ENCODE measurements at places on chromosomes 6 and 20.

DNA sequence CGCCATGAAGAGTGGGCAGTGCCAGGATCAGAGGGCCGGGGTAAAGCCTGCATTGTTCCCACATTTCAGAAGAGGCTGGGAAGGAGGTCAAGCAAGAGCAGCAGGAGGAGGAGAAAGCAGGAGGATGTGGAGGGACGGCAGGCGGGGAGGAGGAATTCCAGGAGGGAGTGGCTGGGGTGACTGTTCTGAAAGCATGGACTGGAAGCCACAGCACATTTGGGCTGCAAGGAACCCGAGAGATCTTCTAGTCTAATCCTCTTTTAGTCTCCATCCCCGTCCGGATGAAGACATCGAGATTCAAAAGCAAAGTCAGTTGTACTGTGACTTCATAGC, 76.9 kb downstream of the FAM50B start:
- peak; percentile 64 for DNase-seq

DNA sequence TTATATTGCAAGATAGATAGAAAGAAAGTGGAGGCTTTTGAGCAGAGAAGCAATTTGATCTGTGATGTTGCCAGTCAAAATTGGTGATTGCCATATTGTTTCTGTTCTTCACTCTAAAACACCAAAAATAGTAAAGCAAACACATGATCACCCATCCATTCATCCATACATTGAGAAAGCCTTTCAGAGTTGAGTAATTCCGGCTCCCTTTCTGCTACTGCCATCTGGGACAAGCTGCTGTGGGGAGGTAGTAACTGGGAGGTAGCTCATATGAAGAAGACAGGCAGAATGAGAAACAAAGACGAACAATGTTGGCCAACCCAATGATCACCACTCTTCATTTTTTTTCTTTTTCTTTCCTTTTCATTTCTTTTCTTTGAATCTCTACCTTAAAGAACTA, 51.1 kb upstream of the HBS1L start:
- DNase-seq, result no peak

DNA sequence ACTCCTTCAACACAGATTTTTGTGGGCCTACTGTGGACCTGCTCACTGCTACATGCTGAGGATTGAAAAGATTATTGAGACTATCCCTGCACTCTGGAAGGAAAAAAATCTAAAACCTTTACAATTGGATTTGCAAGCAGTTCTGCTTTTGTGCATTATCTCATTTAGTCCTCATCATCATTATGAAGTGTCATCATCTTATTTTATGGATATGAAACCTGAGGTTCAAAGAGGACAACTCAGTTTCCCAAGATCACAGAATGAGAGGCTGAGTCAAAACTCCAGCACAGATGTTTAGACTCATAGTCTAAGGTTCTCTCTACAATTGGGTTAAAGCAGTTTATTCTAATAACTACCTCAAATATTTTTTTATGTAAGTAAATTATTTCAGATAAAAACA, 160.2 kb upstream of the MARCKS start:
- no peak for DNase-seq

DNA sequence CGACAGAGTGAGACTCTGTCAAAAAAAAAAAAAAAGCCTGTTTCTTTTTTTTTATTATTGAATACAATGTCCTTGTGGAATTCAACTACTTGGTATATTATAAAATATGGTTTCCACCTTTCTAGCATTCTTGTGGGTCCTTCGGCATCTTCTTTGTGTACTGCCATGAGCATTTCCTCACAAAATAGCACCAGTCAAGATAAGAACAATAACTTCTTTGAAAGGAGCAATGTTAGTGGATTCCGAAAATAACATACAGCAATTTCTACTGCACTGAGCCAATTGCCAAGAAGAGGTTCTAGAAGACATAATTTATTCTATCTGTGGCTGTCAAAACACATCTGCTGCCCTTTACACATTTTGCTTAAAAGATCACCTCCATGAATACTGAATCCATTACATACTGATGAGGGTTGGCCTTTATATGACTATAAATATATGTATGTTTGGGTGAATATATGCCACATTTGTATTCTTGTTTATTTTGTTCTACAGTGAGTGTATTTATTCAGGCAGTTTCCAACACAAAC, 19.1 kb upstream of the SPTLC3 start:
- DNase-seq, result no peak

GRCh38 chr6:99334526-99335127, 14.8 kb downstream of the FAXC start:
- DNase-seq, result peak; percentile 62

- no peak for DNase-seq
These were observed 84.6 kb upstream of the SGK1 start for GRCh38 chr6:134402372-134402984.

DNA sequence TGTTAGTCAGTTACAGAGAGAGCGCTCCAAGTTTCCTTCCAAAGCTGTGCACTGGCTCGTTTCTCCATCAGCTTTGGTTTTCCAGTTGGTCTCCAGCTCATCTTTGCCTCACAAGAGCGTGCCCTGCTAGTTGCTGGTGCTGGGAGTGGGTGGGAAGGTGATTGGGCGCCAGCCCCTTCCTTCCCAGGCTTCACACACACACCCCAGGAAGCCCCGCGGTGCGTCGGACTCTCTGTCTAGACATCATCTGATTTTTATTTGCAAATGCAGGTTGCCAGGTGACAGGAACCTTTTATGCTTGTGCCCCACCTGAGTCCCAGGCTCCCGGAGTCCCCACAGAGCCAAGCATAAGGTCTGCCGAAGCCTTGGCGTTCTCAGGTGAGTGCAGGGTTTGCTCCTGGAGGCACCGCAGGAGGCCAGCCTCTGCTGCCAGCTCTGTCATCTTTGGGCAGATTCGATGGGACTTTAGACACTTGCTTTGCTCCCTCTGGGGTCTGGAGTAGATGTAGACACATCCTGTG, 7.1 kb downstream of the IRF4 start:
- DNase-seq, result no peak

GRCh38 chr6:105592329-105592728, 189.4 kb upstream of the PREP start:
- DNase-seq, result peak; percentile 67

- no peak for DNase-seq
These were observed 23.2 kb downstream of the RIN2 start for GRCh38 chr20:19781235-19781634.

DNA sequence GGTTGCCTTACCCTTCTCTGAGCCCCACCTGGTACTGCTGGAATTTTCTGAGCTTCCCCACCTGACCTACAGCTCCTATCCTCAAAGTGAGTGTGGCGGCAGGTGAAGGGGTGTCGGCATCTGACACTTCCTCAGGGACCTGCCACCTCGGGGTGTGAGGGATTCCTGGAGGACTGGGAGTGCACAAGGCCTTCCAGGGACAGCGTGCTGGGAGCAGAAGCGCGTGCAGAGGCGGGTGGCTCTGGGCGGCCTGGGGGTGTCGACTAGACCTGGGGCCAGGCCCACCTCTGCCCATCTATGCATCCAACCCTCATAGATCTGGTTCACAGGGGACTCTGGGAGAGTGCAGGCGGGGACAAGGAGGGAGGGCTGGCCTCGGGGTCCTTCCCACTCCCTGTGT, 7.8 kb downstream of the DLGAP4 start:
- no peak for DNase-seq

- no peak for DNase-seq
These were observed 1.8 kb downstream of the NFKBIE start for GRCh38 chr6:44263354-44264100.

- no peak for DNase-seq
These were observed 317.5 kb upstream of the MOCS1 start for GRCh38 chr6:40251637-40252300.

- no peak for DNase-seq
These were observed 2.3 kb upstream of the NCR2 start for GRCh38 chr6:41332842-41333736.

DNA sequence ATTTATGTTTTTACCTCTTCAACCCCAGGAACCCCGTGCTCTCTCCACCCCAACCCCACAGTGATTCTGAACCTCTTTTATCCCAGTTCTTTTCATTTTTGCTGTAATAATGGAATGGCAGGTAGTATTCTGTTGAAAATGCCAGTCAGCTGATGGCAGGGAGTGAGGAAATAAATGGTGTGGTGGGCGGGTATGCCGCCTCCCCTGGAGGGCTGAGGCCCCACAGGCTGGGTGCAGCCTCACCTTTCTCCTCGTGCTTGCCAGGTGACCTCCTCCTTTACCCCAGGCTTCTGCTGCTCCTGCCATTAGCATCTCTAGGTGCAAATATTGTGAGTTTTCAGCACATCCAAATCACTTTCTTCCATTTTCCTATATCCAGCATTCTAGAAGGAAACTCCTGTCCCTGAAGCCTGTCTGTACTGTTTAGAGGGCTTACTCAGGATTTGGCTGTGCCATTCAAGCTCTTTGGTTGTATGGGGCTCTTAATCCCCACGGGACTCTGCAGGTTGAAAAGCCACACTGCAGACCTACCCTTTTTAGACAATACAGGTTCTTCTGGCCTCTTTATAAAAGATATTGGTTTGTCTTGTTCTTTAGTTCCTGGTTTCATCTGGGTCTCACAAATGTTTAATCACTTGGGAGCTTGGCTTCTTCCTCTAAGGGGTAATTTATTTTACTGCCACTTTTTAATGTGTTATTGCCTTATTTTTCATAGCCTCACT, 201.8 kb downstream of the JARID2 start:
- DNase-seq, result no peak

GRCh38 chr20:62823688-62824475, 7.0 kb downstream of the COL9A3 start:
- no peak for DNase-seq

DNA sequence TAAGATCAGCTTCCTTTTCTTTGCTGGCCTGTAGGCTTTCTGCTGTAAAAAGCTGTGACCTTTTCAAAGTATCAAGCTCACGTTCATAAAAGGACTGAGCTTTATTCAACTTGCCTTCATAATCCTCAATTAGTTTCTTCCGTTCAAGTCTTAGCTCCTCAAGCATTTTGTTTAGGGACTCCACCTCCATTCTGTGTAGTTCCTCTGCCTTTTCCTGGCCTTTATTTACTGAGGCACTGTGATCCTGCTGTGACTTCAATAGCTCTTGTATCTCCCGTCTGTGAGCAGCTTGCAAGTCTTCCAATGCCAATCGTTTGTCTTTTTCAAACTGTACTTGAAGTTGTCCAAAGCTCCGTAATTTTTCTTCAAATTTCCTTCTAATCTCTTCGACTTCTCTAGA, 54.4 kb downstream of the FAM184A start:
- DNase-seq, result no peak

GRCh38 chr6:107107791-107108190, 7.5 kb downstream of the BEND3 start:
- no peak for DNase-seq

GRCh38 chr20:39188266-39188765, 226.2 kb downstream of the DHX35 start:
- DNase-seq, result no peak

DNA sequence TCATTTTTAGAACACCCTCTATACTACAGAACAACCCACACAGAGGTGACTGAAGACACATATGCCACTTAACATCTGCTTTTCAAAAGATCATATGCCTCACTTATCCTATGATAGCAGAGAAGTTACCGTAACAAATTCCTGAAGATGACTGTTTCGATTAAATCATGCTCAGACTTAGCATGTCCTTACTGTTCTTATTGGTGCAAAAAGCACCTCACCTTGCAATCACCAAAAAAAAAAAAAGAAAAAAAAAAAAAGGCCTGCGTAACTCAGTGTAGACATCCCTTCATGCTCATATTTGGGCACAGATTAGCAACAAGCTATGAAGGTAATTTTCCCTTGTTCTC, 17.7 kb upstream of the DST start:
- DNase-seq, result no peak

- peak; percentile 9 for DNase-seq
These were observed 15.3 kb upstream of the NINL start for GRCh38 chr20:25600632-25601031.

DNA sequence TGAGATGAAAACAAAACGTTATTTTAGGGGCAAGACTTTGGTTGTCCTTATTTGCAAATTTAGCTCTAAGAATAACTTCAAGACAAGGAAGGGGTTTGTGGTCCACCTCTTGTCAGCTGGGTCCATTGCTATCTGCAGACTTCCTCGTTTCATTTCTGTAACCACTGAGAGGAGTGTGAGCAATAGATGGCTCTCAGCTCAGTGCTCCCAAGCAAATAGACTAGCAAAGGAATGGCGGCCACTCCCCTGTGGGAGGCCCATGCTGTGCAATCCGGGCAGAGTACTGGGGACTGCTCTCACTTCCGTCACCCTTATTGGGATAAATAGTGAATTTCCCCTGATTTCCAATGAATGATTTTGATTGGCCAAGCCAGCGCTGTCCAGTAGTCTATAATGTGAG, 176.6 kb downstream of the ZDHHC14 start:
- DNase-seq, result peak; percentile 17

- no peak for DNase-seq
These were observed 53.9 kb downstream of the AFG1L start for GRCh38 chr6:108348655-108349349.

DNA sequence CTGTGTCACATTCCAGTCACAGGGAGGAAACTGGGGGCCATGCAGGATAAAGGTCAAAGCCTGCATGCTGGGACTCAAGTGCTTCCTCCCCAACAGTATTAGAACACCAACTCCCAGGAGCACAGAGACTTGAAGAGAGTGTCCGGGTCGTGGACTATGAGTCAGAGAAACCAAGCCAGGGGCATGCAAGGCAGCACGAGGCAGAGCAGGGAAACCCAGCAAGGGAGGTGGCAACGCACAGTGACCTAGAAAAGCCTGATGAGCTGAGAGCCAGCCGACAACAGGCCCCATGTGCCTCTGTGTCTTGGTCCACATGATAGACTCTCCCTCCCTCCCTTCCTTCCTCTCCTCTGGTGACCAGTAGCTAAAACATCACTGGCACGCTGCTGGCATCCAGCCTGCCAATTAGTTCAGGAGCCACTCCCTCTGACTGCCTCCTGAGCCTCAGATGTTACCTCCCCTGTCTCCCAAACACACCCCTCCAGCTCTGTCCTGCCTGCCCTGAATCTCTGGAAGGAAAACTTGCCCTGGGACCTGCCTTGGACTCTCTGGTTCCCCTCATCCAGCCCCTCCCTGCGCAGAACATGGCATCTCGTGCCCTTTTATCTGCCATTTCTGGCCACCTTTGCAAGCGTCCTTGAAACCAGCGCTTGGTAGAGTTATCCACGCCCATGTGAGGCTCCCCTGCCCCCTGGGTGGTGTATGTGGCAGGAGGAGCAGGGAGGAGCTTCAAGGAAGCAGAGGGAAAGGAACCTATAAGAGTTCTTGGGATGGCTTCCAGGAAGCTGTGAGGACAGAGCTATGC, 16.2 kb upstream of the RNF39 start:
- DNase-seq, result peak; percentile 82

DNA sequence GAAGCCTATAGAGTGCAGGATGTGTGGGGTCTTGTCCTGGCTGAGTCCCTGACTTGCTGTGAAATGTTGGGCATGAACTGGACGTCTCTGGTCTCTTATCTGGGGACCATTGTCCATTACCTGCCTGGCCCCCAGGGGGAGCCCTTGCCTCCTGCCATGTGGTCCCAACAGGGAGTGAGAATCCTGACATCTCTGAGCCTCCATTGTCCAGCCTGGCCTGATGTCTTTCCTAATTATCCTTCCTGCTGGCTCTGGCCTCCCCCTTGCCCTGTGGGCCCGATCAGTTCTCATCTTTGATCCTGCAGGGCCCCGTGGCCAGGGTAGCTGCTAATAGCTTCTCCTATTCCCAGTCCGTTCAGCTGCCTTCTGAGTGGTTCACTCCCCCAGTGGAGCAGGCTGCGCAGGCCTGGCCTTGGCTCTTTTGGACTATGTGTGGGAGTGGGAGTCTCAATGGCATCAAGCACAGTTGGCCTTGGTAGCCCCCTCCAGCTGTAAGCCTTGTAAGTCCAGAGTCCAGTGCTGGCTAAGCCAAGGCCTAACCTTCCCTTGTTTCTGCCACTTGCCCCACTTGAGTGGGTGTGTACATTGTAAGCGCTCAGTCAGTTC, 77.9 kb upstream of the RALY start:
- no peak for DNase-seq
